ENCODE measurements at places on chromosomes 12 and 14.
A peak's percentile ranks its signal among the peaks of the same experiment; 100 is the strongest.

- DNase-seq: no peak
Observed at GRCh38 chr12:44431647-44432343, 444.3 kb downstream of the NELL2 start.

DNA sequence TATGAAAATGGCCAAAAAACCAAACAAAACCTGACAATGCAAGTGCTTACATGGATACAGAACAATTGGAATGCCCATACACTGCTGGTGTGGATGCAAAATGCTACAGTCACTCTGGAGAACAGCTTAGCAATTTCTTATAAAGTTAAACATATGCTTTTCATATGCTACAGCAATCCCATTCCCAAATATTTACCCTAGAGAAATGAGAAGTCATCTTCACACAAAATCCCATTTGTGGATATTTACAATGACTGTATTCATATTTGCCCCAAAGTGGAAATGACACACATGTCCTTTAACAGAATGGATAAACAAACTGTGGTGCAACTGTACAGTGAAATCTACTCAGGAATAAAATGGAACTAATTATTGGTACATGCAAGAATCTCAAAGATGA is 20.4 kb downstream of the SAV1 start:
- DNase-seq: no peak

GRCh38 chr12:94208622-94208966 is 60.2 kb downstream of the PLXNC1 start:
- DNase-seq: no peak

DNA sequence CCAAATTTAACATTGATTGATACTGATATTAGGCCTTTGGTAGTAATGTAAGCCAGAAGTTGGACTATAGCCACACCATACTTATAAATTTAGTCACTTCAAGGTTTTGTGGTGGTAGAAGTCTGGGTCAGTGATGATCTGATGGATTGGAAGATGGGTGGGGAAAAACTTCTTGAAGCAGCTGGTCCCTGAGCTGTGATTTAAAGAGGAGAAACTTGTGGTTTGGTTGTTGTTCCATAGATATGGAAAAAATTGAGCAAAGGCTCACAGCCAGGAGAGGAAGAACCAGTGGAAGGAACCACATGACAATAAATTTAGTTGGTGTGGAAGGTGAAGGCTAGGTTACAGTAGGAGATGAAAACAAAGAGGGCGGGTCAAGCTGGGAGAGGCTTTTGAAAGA is 26.1 kb downstream of the PTHLH start:
- DNase-seq: no peak

GRCh38 chr14:23608454-23608853 is 27.7 kb upstream of the DHRS2 start:
- no peak for DNase-seq

DNA sequence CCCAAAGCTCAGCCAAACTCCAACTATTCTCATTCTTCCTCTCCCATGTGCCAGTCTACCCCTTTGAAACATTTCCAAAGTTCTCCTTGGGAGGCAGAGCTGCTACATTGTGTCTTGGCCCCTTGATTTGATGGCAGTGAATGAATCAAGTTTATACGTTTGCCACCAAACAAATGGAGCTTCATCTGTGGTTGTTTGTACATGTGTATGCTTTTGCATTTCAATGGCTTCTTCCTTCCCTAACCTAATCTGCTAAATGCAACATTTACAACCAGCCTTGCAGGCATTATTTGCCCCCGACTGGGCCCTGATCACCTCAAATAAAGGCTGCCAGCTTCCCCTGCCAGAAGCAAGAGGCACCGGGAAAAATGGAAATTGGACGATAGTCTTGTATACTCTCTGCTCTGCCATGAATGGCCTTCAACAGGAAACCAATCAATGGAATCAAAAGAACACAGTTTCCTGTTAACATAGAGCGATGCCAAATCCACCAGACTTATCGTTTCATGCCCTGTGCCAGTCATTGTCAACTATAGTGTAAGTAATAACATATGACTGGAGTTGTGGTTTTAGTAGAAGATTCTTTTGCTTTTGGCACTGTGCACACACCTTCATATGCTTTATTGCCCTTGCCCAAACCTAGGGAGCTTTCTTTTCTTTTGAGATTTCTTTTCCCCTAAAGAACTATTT is 97.8 kb downstream of the TMEM30B start:
- DNase-seq: no peak

DNA sequence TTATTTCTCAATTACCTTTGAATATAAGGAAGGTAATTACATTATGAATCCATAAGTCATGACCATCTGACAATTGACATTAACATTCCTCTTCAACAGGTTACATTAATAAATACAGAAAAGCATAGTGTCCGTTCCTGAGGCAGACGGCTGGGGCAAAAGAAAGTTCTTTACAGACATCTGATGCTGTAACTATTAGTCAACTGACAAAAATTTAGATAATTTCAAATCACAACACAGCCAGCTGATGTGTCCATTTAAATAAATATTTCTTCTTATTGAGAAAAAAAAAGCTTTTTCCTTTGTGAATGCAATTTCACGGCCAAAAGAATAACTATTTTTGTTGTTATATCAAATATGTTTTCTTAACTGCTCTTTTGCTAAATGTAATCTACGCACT is 9.2 kb upstream of the PYROXD1 start:
- DNase-seq: no peak

DNA sequence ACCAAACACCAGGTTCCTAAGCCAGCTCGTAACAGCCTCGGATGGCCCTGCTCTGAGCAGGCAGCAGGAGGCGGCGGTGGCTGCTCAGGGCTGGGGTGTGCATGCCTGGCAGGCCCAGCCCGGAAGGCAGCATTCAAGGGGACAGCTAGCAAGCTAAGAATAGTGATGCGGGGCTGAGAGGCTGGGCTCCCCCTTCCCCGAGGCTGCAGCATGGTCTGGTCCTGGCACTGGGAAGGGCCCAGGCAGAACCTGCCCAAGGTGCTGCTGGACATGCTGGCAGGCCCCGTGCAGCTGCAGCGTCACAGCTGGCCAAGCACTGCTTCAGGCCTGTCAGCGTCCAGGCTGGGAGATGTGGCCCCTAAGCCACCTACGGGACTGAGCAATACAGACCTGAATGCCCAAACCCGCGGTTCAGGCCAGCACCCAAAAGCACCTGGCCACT is 26.4 kb upstream of the NUDT14 start:
- no peak for DNase-seq

- DNase-seq: peak; percentile 29
Observed at GRCh38 chr12:121334513-121335343, 17.5 kb downstream of the ANAPC5 start.

DNA sequence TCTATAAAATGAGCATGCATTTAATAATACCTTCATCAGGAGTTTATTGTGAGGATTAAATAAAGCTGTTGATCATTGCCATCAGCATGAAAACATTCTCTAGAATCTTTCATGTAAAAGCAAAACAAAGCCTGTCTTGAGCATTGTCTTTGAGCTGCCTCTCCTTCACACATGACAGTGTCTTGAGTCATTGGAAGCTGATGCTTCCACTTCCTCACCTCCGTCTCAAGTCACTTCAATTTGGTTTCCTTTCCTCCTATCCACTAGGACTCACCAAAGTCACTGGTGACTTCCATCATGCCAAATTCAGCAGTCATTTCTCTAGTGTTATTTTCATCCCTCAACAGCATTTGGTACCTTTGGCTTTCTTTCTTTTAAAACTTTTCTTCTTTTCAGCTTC is 31.6 kb upstream of the MYBPC1 start:
- DNase-seq: no peak

DNA sequence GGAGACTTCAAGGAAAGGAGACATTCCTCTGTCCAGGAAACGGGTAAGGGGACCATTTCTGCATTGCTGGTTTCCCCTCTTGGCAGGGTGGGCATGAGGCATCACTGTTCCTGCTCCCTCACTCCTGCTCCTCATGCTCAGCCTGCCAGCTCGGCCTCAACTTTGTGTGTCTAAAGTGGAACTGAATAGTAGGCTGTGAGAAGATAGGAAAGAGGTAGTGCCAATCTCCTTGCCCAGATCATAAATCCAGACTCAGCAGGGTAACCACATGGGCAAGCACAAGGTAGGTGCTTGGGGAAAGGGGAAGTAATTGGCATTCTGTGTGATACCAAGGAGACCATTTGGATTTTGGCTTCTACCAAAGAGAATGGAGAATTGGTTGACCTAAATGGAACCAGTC is 2.6 kb downstream of the LTB4R start:
- DNase-seq: no peak

DNA sequence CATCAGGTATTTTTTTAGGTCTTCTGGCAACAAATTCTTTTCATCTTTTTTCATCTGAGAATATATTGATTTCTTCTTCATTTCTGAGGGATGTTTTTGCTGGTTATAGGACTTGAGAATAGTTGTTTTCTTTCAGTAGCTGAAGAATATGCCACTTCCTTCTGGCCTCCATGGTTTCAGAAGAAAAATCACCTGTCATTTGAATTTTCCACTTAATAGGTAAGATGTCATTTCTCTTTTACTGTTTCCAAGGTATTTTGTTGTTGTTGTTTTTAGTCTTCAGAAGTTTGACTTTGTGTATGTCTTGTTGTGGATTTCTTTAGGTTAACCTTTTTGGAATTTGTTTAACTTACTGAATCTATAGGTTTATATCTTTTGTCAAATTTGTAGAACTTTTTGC is 257.8 kb upstream of the AMIGO2 start:
- DNase-seq: no peak

DNA sequence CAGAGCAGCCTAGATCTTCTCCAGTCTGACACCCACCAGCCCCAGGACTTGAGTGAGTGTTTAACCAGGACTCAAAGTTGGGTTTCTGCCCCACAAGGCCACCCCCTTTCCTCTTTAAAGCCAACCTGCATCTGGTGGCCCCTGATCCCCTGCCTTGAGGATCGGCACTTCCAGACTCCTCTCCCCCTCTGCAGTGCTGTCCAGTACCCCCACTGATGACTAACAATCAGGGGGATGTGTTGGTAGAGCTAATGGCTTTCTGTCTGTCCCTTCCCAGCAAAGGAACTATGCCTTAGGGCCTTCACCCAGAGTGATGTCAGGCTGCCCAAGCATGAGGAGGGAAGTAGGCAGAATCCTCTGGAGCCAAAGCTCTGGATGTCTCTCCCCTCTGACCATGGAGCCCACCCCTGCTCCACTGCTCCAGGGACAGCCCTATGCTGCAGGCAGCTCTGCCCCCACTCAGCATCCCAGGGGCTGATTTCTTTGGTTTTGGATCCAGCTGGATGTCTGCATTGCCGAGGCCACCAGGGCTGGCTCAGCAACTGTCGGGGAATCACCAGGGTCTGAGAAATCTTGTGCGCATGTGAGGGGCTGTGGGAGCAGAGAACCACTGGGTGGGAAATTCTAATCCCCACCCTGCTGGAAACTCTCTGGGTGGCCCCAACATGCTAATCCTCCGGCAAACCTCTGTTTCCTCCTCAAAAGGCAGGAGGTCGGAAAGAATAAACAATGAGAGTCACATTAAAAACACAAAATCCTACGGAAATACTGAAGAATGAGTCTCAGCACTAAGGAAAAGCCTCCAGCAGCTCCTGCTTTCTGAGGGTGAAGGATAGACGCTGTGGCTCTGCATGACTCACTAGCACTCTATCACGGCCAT is 42.9 kb downstream of the DAD1 start:
- DNase-seq: peak; percentile 38

DNA sequence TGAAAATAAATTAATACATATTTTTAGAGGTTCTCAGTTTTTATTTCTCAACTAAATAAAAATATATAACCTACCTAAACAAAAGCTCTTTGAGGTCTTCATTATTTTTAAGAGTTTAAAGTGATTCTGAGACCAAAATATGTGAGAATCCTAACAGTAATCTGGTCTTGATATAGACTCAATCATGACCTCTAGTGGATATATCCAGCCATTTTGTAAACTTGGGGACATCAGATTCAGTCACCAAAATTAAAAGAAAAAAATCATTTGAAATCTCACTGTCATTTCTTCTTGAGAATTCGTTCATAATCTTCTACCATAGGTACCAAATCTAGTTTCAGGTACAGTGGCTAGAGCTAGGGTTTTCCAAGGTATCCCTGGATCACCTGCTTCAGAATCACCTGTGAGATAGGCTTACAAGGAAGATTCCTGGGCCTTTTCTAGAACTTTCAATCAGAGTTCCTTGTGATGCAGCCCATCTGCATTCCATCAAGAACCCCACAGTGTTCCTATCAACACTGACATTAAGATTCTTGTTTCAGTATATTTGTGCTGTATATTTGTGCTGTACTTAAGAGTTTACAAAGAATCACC is 214.9 kb downstream of the ADAMTS20 start:
- DNase-seq: no peak

- DNase-seq: no peak
Observed at GRCh38 chr12:2509137-2509536, 285.6 kb upstream of the FKBP4 start.

DNA sequence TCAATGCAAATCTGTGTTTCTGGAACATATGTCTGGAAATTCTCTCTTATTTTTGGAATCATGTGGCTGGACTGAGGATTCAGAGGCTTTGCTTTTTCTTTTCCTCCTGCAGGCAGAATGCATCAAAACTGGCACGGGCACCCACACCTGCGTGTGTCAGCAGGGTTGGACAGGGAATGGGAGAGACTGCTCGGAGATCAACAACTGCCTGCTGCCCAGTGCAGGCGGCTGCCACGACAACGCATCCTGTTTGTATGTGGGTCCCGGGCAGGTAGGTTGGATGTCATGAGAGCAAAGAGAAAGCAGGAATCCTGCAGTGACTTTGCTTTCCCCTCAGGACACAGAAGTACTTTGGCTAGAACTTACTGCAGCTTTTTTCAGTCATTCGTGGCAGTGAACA is 90.3 kb downstream of the STAB2 start:
- no peak for DNase-seq

DNA sequence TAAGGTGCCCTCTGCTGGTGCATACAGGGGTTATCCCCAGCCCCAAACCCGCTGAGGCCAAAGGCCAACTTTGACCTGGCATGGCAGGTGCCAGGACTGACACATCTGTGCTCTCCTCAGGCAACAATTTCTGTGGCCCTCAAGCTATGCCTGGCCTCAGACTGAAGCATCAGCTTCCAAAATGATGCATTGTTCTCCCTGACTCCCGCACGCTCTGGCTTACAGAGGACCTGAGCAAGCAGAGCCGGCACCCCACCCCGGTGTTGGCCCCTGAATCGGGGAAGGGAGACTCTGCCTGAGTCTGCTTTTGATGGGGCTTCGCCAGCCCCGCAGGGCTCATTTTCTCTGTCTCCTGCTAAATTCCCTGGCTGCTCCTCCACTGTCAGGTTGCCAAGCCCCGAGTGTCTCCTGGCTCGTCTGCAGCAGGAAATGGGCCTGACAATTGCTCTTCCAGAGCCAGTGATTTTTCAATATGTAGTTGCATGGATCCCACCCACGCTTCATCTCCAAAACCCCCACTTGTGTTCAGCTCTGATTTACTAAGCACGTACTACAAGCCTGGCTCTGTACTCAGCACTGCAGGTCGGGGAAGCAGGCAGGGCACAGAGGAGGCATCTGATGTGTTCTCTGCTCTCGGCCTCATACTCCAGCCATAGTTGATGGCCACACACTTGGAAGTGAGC is 126.1 kb downstream of the SLC38A6 start:
- no peak for DNase-seq

GRCh38 chr14:78683981-78684380 is 513.8 kb downstream of the NRXN3 start:
- DNase-seq: no peak

- DNase-seq: no peak
Observed at GRCh38 chr12:116395396-116395795, 117.9 kb upstream of the MED13L start.
